ENCODE measurements at places on chromosomes 6 and 20. TPM values are rescaled to one million over a fixed set of nuclear protein-coding genes. Genes with fewer than 3 reads are reported as not detected.

SLC22A16 gene
- polyA plus RNA-seq: not detected

EPHA7 gene
- not detected for polyA plus RNA-seq

LBP gene
- 0.49 TPM for polyA plus RNA-seq

HLA-DQA2 gene
- polyA plus RNA-seq: not detected

DNA sequence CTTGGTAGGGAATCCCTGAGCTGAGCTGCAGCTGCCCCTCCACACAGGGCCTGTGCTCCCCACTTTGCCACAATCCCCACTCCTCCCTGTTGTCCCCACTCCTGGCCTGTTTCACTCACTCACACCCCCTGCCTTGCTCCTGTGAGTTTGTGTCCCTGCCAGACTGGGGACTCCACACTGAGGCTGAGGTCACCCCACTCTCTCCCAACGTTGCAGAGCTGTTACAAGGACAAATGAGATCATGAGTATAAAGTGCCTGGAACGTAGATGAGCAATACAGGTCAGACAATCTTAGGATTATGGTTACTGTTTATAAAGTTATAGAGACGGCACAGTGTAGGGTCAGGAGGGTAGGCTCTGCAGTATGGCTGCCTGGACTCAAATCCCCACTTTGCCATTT lies 426.0 kb upstream of the SULF2 start:
- no peaks in the 10 kb centered on the region for H3K27me3 ChIP-seq
- no peak overlapping the region for H3K4me3 ChIP-seq
- H3K27ac ChIP-seq: no peak overlapping the region
- no peaks in the 10 kb centered on the region for H3K4me1 ChIP-seq
- no peaks in the 10 kb centered on the region for H3K36me3 ChIP-seq

DNA sequence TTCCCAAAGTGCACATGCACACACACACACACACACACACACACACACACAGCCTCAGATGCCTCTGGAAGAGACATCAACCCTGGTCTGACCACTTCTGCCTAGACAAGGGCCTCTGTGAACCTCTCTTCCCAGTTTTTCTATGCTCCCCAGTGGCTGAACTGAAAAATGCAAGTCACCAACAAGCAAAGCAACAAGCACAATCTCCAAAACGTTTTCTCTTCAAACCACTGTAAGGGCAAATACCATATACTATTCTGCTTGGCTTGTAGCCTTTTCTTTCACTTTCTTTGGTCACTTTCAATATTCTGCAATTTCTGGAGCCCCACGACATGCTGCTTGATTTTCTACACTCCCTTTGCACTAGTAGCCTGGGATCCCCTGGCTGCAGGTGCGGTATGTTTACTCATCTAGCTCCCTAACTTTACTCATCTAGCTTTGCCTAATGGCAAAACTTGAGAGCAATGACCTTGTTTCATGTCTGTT lies 121.4 kb upstream of the DST start:
- peak; percentile 19 for DNase-seq
- H3K36me3 ChIP-seq: no peaks in the 10 kb centered on the region
- no peaks in the 10 kb centered on the region for H3K27me3 ChIP-seq
- H3K27ac ChIP-seq: no peak overlapping the region

DNA sequence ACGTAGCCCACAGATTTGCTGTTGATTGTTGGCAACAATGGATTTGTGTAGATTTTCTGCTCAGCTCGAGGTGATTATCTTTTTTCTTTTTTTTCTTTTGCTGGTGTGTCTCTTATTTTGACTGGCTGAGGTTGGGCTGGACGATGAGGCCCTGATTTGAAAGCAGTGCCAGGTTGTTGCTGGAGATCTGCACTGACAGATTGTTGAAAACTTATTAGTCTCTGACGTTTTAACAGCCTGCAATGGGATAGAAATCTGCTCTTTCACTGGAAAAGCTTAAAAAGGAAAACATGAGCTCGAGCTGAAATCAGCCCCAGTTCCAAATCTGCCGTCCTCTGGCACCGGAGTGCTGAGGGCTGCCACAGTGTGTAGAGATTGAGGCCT lies 87.7 kb downstream of the PDE7B start:
- no peak overlapping the region for H3K27ac ChIP-seq
- no peaks in the 10 kb centered on the region for H3K27me3 ChIP-seq
- DNase-seq: no peak
- H3K4me1 ChIP-seq: no peaks in the 10 kb centered on the region
- no peaks in the 10 kb centered on the region for H3K36me3 ChIP-seq

GRCh38 chr6:34391473-34391785 lies 1.0 kb downstream of the NUDT3 start:
- DNase-seq: no peak
- H3K4me3 ChIP-seq: peak overlapping the region; percentile 81
- peak overlapping the region; percentile 94 for H3K27ac ChIP-seq
- no peaks in the 10 kb centered on the region for H3K36me3 ChIP-seq

DNA sequence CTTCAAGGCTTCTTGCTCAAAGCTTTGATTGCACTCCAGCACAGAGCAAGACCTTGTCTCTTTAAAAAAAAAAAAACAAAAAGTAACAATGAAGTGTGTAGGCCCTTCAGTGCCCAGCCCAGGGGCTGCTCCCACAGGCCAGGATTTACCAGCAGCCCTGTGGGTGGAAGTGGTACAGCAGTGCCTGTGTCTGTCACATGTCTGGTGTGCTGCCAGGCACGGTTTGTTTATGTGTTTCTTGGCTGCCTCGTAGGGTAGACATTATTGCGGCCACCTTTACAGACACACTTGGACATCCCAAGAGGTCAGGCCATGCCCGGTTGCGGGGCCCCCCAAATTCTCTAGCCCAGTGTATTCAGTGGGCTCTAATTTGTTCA lies 12.7 kb downstream of the DYNLRB1 start:
- no peak for DNase-seq
- no peak overlapping the region for H3K4me3 ChIP-seq
- H3K36me3 ChIP-seq: peaks cover 18% of the 10 kb centered on the region
- no peaks in the 10 kb centered on the region for H3K27me3 ChIP-seq

- peaks cover 8% of the 10 kb centered on the region for H3K36me3 ChIP-seq
- H3K27ac ChIP-seq: peak overlapping the region; percentile 86
- no peak overlapping the region for H3K4me3 ChIP-seq
- peaks cover 16% of the 10 kb centered on the region for H3K4me1 ChIP-seq
These were observed 122.4 kb downstream of the TCP11 start for GRCh38 chr6:35018746-35019145.

DNA sequence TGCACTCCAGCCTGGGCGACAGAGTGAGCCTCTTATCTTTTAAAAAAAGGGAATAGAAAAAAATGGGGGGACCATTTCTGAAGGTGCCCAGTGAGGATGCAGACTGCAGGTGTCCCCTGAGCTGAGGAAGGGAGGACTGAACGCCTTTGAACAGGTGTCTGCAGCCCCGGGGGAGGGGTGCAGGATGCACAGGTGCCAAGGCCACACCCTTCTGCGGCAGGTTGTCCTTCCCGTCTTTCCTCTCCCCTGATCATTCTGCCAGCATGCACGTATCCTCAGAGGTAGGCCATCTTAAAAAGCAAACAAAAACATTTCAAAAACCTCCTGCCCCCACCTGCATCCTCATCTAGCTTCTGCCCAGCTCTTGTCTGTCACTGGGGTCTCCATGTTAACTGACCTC lies 101.3 kb downstream of the MTHFD1L start:
- H3K27me3 ChIP-seq: no peaks in the 10 kb centered on the region
- peak; percentile 6 for DNase-seq
- H3K4me3 ChIP-seq: no peak overlapping the region
- H3K36me3 ChIP-seq: peaks cover 6% of the 10 kb centered on the region
- no peaks in the 10 kb centered on the region for H3K4me1 ChIP-seq
- no peak overlapping the region for H3K27ac ChIP-seq

Data from small intestine (tissue), 16 donors.